ENCODE measurements at places on chromosomes 12 and 14. TPM values are rescaled to one million over a fixed set of nuclear protein-coding genes. Genes with fewer than 3 reads are reported as not detected.

The HSPA2 gene
- 7.2 TPM for total RNA-seq

The LRRK2 gene
- total RNA-seq = 0.23 TPM

The TMTC2 gene
- total RNA-seq = 4.5 TPM

The CELA1 gene
- not detected for total RNA-seq

The IAPP gene
- not detected for total RNA-seq

The TIMM9 gene
- total RNA-seq = 29.4 TPM

The OR6C76 gene
- not detected for total RNA-seq

The PMCH gene
- 0.53 TPM for total RNA-seq

The RPGRIP1 gene
- not detected for total RNA-seq

The SLC16A7 gene
- total RNA-seq = 18.3 TPM

The KIF21A gene
- total RNA-seq = 22.8 TPM

The RIPK3 gene
- 29.4 TPM for total RNA-seq

The HCAR1 gene
- total RNA-seq = 0.06 TPM

The DDN gene
- total RNA-seq = 0.66 TPM

The MIPOL1 gene
- total RNA-seq = not detected

The TNFAIP2 gene
- not detected for total RNA-seq

The COCH gene
- 5.0 TPM for total RNA-seq

The PRR4 gene
- total RNA-seq = 1.3 TPM

The IL26 gene
- 0.35 TPM for total RNA-seq

The ACOT6 gene
- total RNA-seq = not detected

The JAG2 gene
- 0.76 TPM for total RNA-seq

The KRT3 gene
- total RNA-seq = not detected
